ENCODE measurements at places on chromosomes 5 and 9. TPM values are rescaled to one million over a fixed set of nuclear protein-coding genes. Genes with fewer than 3 reads are reported as not detected.

- no peaks in the 10 kb centered on the region for H3K27me3 ChIP-seq
- H3K4me1 ChIP-seq, result peaks cover 44% of the 10 kb centered on the region
Measured at GRCh38 chr5:141529002-141529401, 40.1 kb downstream of the PCDHGC5 start.

GAS1 gene
- 2.5 TPM for polyA plus RNA-seq

DNA sequence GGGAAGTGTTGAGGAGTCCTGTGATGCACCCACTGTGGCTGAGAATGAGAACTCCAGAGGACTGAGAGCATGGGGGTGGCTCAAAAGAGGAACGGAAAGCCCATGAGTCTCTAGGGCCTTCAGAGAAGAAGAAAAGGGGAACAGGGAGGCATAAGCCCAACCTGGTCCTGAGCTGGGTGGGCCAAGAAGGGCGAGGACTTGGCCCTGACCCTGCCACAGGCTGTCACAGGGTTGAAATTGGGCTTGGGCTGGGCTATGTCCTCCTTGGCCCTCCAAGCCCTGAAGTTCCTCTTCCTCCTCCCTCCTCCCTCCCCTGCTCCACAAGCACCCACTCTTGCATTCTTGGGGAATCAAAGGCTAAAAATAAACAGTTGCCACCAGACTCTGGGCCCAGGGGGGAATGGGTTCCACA lies 49.3 kb upstream of the PPARGC1B start:
- DNase-seq, result no peak
- H3K27ac ChIP-seq, result no peak overlapping the region
- H3K4me1 ChIP-seq, result no peaks in the 10 kb centered on the region
- H3K4me3 ChIP-seq, result no peak overlapping the region
- H3K36me3 ChIP-seq, result no peaks in the 10 kb centered on the region
- peaks cover 12% of the 10 kb centered on the region for H3K27me3 ChIP-seq

GHR gene
- polyA plus RNA-seq, result 2.4 TPM

DNA sequence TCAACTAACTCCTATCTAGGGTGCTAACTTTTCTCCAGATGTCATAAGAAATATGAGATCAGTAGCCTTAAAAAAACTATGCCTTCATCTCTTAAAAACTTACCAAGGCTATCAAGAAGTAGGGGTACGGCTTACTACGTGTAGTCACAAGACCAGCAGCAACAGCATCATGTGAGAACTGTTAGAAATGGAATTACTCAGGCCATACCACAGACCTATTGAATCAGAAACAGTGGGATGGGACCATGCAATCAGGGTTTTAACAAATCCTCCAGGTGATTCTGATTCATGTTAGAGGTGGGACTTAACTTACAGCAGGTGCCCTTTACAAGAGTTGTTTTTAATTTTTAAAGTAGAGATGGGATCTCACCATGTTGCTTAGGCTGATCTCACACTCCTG lies 4.6 kb downstream of the IFNE start:
- H3K36me3 ChIP-seq, result peaks cover 1% of the 10 kb centered on the region
- no peak overlapping the region for H3K27ac ChIP-seq
- H3K4me1 ChIP-seq, result no peaks in the 10 kb centered on the region
- no peaks in the 10 kb centered on the region for H3K27me3 ChIP-seq

DNA sequence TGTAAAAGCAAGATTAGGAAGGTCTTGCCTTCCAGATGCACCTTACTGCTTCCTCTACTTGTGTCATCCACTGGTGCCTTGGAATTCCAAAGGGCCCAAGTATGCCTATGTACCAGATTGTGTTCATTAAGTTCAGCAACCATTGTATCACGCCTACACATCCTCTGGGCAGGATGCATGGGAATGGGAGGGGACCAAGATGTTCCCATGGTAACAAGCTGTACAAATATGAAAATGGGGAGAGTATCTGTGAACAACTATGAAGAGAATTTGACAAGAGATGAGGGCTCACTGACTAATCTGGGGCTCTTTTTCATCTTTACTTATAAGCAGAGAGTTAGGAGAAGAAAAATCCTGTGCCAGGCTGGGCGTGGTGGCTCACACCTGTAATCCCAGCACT lies 137.8 kb upstream of the MAP1B start:
- peaks cover 6% of the 10 kb centered on the region for H3K27me3 ChIP-seq
- no peaks in the 10 kb centered on the region for H3K36me3 ChIP-seq
- no peaks in the 10 kb centered on the region for H3K4me1 ChIP-seq
- H3K27ac ChIP-seq, result no peak overlapping the region

BNIP1 gene
- 23.5 TPM for polyA plus RNA-seq

DNA sequence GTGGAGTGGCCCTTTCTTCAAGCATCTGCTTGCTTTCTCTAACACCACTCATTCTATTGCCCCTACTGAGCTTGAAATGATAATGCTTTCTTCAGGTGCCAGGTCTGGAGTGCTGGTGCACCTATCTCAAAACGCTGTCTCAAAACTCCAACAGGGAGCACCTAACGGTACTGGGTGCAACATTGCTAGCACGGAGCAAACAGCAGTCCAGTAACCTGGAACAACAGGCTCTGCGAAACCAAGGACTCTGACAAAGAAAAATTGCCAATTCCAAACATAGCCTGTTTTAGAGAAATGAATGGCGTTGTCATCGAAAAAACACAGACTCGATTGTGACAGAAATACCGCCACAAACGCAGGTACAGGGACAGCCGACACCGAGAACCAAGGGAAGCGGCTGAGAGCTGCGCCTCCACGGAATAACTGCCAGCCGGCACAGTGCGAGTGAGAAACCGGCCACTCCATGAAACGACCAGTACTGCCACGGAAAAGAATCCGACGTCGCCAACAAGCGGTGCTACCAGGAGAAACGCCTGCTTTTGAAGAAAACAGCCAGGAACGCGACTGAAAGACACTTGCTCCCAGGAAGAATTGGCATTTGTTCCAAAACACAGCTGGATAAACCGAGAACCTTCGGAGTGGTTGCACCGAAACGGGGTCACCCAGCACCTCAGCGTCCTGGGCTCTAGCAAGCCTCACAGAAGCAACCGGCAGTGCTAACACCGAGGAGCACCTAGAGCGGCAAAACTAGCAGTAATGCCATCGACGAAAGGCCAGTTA lies 3.1 kb downstream of the ANXA2R start:
- peak overlapping the region; percentile 25 for H3K4me3 ChIP-seq
- DNase-seq, result peak; percentile 75
- H3K27me3 ChIP-seq, result no peaks in the 10 kb centered on the region
- H3K4me1 ChIP-seq, result peaks cover 5% of the 10 kb centered on the region
- H3K36me3 ChIP-seq, result no peaks in the 10 kb centered on the region

- H3K27me3 ChIP-seq, result no peaks in the 10 kb centered on the region
- H3K4me3 ChIP-seq, result no peak overlapping the region
- H3K27ac ChIP-seq, result no peak overlapping the region
- H3K4me1 ChIP-seq, result no peaks in the 10 kb centered on the region
Measured at GRCh38 chr5:139387611-139388197, 2.0 kb downstream of the MZB1 start.

GKAP1 gene
- polyA plus RNA-seq, result 1.0 TPM

DNA sequence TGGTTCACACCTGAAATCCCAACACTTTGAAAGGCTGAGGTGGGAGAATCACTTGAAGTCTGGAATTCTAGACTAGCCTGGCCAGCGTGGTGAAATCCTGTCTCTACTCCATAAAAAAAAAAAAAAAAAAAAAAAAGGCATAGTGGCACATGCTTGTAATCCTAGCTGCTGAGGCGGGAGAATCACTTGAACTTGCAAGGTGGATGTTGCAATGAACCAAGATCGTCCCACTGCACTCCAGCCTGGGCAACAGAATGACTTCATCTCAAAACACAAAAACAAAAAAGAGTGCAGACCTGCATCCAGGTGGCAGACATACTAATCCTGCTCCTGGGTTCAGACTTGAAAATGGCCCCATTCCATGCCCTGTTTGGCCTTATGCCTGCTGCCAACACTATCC lies 21.8 kb upstream of the ADAMTS19 start:
- H3K4me3 ChIP-seq, result no peak overlapping the region
- no peaks in the 10 kb centered on the region for H3K27me3 ChIP-seq
- no peaks in the 10 kb centered on the region for H3K4me1 ChIP-seq
- no peaks in the 10 kb centered on the region for H3K36me3 ChIP-seq

IGFBPL1 gene
- polyA plus RNA-seq, result not detected

DNA sequence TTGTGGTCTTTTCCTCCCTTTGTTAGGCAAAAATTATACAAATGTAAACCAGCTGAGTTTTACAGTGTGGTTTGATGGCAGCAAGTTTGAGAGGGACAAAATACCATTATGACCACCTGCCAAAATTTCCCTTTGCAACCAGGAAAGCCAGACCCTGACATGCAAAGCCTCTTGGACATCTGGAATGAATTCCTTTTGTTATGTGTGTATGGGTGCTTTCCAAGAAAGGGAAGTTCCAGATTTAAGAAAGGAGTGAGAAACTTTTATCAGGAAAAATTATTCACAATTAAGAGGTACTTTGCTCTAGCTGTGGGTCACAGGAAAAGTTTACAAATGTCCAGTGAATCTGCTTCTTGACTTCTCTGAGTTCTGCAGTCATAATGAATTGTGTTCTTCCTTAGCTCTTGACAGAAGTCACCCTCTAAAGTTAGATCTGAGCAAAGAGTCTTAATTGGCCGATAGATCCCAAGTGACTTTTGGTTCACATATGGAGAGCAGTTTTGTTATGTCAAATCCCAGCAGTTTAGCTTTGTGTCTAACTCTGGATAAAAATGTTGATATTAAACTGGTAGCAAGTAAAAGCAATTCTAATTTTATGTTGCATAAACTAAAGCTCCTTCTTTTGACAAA lies 295.9 kb upstream of the ZNF608 start:
- peak; percentile 80 for DNase-seq
- H3K4me3 ChIP-seq, result no peak overlapping the region
- H3K4me1 ChIP-seq, result peaks cover 5% of the 10 kb centered on the region
- H3K36me3 ChIP-seq, result no peaks in the 10 kb centered on the region

CDH10 gene
- polyA plus RNA-seq, result not detected

DNA sequence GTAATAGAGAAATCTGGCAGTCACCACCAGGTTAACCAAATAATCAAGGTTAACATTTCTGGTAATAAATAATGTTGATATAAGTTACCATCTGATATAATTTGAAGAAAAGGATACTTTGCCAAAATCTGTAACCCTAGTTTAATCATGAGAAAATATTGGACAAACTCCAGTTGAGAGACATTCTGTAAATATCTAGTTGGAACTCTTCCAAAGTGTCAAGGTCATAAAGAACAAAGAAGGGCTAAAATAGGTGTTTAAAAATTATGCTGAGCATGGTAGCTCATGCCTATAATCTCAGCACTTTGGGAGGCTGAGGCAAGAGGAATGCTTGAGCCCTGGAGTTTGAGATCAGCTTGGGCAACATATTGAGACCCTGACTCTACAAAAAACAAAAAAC lies 253.3 kb downstream of the MRPS30 start:
- no peaks in the 10 kb centered on the region for H3K36me3 ChIP-seq
- H3K27me3 ChIP-seq, result no peaks in the 10 kb centered on the region
- DNase-seq, result no peak

EIF4E1B gene
- not detected for polyA plus RNA-seq

ZNF883 gene
- 3.1 TPM for polyA plus RNA-seq

CD180 gene
- polyA plus RNA-seq, result 0.14 TPM

- H3K36me3 ChIP-seq, result no peaks in the 10 kb centered on the region
- H3K27me3 ChIP-seq, result no peaks in the 10 kb centered on the region
- no peak overlapping the region for H3K4me3 ChIP-seq
- H3K4me1 ChIP-seq, result peaks cover 25% of the 10 kb centered on the region
- DNase-seq, result peak; percentile 90
Measured at GRCh38 chr9:94922098-94922607, 195.7 kb downstream of the AOPEP start.

DNA sequence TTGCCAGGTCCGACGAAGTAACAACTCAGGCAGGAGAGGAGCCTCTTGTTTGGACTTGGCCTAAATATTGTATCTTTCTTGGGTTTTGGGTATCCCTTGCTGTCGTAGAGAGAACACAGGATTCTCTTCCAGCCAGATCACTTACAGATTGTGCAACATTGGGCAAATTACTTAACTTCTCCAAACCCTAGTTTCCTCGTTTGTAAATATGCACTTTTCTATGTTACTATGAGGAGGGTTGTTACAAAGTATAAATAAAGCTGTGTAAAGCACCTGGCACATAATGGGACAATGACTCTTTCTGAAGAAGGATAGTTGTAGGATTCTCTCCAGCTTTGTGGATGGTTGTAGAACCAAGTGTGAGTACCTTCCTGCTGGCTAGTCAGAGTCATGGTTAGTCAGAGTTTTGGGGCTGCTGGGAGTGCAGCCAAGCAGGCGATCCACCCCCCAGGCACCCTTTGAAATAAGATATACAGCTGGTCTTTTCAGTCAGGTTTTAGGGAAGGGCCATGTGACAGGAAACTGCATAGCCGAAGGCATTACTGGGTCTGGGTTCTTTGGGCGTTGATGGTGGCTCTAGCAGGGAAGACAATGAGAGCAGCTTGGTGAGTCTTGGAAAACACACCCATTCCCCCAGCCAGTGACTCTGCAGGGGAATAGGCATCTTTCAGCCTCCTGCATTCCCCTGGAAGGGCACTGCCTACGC lies 49.9 kb upstream of the GDNF start:
- peaks cover 3% of the 10 kb centered on the region for H3K4me1 ChIP-seq
- no peak overlapping the region for H3K4me3 ChIP-seq
- DNase-seq, result peak; percentile 7
- H3K36me3 ChIP-seq, result no peaks in the 10 kb centered on the region
- no peaks in the 10 kb centered on the region for H3K27me3 ChIP-seq

CD14 gene
- 0.45 TPM for polyA plus RNA-seq

DNA sequence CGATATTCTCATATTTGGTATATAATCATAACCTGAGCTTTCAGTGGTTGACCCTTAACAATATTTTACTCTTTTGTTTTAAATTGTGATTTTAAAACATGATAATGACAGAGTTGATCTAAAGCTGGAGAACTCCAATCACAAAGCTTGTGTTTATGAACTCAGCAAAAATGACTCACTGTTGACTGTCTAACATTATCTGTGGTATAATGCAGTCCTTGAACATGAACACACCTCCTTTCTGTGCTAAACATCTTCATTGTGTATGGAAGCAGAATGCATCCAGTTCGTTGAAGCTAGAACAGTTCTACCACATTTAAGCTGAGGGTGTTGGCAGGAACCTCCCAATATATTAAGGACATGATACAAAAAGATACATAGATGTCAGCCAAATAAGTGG lies 1030.2 kb upstream of the SEMA6A start:
- no peak overlapping the region for H3K4me3 ChIP-seq
- H3K27me3 ChIP-seq, result no peaks in the 10 kb centered on the region
- no peak for DNase-seq

- no peak overlapping the region for H3K4me3 ChIP-seq
- DNase-seq, result peak; percentile 97
- H3K27ac ChIP-seq, result peak overlapping the region; percentile 92
- H3K27me3 ChIP-seq, result no peaks in the 10 kb centered on the region
- H3K36me3 ChIP-seq, result no peaks in the 10 kb centered on the region
Measured at GRCh38 chr5:73796164-73797131, 170.5 kb downstream of the ARHGEF28 start.

F12 gene
- 0.10 TPM for polyA plus RNA-seq

GRCh38 chr5:138105709-138106108 lies 21.9 kb downstream of the WNT8A start:
- H3K4me3 ChIP-seq, result no peak overlapping the region
- DNase-seq, result no peak
- no peak overlapping the region for H3K27ac ChIP-seq
- no peaks in the 10 kb centered on the region for H3K36me3 ChIP-seq

SLC9A3 gene
- polyA plus RNA-seq, result 0.84 TPM

Measured in fibroblast of lung (primary cell).